Activated CD4-positive, alpha-beta T cell treated with anti-CD3 and anti-CD28 coated beads, Interleukin-2, amount 50 U/mL, for 24 hours (primary cell): ENCODE measurements at places on chromosomes 6 and 20.

- DNase-seq: no peak
Measured at GRCh38 chr6:140772576-140772975, 1360.1 kb upstream of the GJE1 start.

- no peak for DNase-seq
Measured at GRCh38 chr6:1915226-1915625, 305.5 kb downstream of the FOXC1 start.

GRCh38 chr6:139392794-139393193 is 18.3 kb upstream of the CITED2 start:
- no peak for DNase-seq

DNA sequence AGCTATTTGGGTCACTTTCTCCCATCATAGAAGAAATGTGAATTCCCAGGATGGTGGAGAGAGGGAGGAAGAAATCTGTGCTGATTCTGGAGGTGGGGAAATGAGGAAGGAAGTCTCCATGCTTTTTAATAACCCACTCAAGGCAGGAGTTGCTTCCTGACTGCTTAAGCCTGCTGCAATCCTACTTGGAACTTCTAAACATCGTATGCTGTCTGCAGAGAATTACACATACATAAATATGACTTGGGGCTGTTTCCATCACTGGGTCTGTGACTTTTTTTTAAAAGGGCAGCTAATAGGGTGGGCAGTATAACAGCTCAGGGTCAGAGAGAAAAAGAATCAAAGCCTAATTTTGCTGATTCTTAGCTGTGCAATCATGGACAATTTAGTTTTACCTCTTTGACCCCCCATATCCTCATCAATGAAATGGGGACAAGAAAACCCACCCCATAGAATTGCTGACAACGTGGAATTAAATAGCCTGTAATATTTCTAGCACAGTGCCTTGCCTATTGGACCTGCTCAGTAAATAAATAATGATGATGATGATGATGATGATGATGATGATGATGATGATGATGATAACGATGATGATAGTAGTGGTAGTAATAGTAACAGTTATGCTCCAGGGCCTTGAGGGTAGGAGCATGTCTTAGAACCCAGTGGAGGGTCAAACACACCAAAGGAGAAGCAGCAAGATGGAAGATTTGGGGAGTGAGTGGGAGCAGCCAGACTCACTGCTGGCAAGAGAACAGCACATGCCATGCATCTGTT is 166.7 kb upstream of the LRFN2 start:
- no peak for DNase-seq

GRCh38 chr6:137424251-137424650 is 69.9 kb downstream of the OLIG3 start:
- no peak for DNase-seq

- peak; percentile 46 for DNase-seq
Measured at GRCh38 chr6:137873273-137873762, 6.3 kb downstream of the TNFAIP3 start.

DNA sequence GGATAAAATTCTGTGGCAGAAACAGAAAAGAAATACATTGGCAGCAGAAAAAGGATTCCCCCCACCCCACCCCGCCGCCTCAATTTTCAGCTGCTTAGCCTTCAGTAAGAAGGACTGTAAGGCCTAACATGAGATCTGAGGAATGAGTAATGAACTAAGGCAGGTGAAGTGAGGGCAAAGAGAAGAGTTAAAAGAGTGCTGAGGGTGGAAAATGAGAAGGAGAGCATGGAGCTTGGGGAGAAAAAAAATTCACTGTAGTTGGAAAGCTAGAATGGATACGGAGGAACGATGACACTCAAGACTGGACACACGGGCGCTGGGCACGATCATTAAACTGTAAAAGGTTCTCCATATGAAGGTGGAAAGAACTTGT is 14.6 kb downstream of the POM121L2 start:
- DNase-seq: no peak

- no peak for DNase-seq
Measured at GRCh38 chr6:53417141-53417540, 68.4 kb upstream of the ELOVL5 start.

- DNase-seq: no peak
Measured at GRCh38 chr6:121694801-121695251, 259.4 kb downstream of the GJA1 start.

GRCh38 chr6:138038142-138038870 is 68.9 kb downstream of the PERP start:
- no peak for DNase-seq

DNA sequence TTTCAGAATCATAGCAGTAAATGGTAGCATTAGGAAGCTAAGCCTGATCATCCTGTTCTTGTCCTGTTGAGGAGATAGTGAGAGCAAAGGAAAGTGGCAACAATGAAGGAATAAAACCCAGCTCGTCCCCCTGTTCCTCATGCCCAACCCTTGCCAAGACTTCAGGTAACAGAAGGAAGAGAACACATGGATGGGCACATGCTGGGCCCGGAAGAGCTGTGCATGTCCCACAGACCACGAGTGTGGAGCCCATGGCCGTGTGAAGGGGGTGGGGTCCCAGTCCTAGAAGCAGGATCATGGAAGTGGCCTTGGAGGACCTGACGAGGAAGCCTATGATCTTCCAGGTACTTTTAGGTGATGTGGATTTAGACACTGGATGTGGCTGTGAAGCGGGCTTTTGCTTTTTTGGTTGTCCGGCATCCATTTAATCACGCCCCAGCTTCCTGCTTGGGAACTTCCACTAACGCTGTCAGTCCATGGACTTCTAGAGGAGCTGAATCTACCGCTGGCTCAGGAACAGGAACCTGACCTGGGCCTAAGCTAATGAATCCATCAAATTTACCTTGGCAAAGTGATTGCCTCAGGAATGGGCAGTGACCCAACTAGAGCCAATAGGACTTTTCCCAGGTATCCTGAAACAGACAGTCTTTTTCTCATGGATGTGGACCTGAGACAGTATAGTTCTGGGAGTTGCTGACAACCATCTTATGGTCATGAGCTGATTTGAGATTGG is 79.3 kb upstream of the ARMC2 start:
- DNase-seq: no peak

GRCh38 chr6:20710341-20710740 is 176.1 kb downstream of the CDKAL1 start:
- no peak for DNase-seq

DNA sequence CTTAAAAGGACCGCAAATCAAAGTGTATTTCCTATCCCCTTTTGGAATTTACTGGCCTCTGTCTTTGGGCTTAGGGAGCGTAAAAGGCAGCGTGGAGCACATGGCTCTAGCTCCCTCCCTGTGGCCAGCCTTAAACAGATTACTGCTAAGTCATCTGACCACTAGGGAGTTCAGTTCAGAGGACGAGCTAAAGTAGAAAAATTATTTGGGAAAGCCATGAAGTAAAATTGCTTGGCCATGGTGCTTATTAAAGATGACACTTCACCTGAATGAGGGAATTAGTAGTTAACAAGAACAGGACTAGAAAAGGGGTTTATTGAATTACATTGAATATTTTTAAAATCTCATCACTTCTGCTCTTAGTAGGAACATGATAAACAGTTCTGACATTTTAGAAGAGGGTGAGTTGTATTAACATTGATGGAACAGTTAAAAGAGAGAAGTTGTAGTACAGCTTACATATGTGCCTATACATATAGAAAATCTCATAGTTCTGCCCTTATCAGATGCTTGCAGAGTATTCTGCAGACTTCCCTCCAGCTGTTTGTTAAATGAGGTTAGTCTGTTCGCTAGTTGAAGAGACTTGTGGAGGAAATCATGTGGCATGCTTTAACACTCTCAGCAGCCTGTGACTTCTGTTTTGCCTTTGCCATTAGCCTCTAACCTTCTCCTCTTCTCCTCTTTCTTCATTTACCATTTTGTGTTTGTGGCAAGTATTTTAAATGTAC is 31.2 kb upstream of the MAPK13 start:
- DNase-seq: no peak

DNA sequence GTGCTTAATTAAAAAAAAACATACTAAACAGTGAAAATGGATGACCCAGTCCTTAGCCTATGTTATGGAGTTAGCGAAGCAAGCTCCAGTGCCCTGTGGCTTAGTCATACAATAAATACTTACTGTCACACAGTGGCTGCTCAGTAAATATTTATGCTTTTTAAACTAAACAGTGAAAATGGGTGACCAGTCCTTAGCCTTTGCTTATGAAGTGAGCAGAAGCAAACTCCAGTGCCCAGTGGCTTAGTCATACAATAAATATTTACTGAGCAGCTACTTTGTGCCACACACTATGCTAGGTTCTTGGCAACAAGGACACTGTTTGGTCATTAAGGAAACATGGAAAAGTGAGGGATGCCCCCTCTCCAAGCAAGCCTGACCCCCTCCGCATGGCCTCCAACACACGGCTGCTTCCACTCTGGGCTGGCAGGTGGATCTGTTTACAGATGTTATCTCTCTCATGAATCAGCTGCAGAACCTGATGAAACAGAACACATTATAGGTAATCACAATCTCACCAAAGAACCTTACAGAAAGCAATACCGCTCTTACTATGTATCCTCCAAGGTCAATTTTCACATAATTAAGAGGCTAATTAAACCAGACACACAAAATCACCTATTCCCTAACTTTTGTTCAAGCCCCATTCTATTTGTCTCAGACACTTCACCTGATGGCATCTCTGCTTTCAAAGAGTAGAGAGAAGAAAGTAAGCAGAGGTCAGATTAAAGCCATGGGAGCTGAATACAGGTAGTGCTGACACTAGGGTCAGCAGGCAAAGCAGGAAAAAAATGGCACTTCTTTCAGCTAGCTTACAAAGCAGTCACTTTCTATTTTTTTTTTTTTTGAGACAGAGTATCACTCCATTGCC is 27.3 kb downstream of the CDK5RAP1 start:
- DNase-seq: no peak

GRCh38 chr6:35566794-35567193 is 54.1 kb upstream of the TULP1 start:
- no peak for DNase-seq

DNA sequence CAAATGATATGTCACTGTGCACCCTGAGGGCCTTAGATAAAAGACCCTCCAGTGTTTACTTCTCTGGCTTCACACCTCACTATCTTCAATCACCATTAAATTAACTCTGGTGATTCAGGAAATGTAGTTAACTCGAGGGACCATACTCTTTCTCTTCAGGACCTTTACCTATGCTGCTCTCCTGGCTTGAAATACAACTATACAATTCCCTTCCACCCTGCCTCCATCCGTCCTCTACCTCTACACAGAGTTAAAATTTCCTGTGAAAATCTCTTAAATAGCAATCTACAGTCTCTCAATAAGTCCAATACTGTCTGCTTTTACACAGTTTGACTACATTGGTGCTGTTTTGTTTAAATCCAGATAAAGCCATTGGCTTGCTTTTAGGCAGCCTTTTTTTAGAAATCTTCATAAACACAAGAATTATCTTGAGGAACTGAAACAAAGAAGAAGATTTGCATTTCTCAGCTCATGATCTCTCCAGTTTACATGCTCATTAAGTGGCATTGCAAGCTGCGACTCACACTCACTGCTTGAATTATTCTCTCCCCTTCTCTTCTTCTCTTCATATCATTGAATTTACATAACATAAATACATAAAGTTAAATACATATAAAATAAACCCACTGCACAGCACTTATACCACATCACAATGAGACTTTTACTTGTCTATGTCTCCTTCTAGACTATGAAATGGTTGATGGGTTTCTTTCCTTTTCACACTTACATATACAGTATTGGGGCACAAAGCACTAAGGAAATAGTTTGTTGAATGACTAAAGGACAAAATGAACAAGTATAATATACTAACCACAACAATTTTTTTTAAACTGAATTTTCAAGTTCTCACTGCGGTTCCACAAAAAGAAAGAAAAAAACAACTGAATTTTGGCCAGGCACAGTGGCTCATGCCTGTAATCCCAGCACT is 239.0 kb upstream of the KCNQ5 start:
- DNase-seq: no peak

DNA sequence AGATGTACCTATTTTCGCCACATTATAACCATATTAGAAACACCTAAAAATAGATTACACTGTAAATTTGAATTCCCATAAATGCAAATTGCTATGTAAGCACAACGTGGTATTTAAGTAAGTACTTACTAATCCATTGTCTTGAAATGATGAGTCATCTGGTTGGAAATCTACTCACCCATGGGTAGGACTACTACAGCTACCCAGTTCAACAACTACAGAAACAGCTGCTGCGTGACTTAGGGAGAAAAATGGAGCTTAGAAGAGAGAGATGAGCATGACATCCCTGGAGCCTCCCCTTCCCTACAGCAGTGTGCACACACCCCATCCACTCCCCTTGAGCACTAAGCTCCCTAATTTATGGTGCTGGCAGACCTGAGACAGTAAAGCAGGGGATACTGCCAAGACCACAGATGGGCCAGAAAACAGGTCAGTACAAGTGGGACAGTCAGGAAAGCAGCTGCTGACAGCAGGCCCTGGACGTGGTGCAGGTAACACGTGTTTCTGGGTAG is 26.9 kb downstream of the RRAGD start:
- DNase-seq: no peak

GRCh38 chr6:18586133-18586532 is 199.0 kb downstream of the RNF144B start:
- DNase-seq: no peak

DNA sequence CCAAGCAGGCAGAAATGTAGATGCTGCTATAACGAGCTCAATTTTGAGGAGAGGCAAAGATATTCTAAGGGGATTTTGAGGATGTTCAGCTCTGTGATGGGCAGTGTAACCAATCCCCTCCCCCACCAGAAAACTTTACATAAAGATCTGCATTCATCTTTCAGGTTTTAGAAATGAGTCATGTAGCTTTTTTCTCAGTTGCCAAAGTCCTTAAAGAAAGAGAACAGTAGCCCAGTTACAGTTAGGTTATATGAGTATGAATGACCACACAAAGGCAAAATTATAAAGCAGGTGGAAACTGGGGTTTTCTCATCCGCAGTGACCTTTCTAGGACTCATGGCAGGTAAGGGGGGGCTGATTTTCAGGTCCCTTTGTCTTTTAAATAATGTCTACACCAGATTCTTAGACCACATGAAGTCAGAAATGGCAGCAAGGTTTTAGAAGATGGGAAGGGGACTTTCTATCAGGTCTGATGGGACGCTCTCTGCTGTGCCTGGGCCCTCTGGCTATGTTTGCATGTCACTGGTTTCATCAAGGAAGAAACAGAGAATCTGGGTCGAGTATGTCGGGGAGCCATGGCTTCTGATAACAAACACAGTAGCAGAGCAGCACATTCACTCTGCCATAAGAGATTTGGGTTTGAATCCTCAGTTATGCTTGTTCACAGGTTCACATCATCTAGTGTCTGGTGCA is 94.7 kb downstream of the CLIC5 start:
- DNase-seq: no peak

GRCh38 chr6:39855356-39855995 is 63.3 kb downstream of the DAAM2 start:
- no peak for DNase-seq

GRCh38 chr20:62675156-62675876 is 33.0 kb downstream of the SLCO4A1 start:
- DNase-seq: no peak

GRCh38 chr6:125746731-125747588 is 2.5 kb upstream of the HEY2 start:
- DNase-seq: peak; percentile 15

DNA sequence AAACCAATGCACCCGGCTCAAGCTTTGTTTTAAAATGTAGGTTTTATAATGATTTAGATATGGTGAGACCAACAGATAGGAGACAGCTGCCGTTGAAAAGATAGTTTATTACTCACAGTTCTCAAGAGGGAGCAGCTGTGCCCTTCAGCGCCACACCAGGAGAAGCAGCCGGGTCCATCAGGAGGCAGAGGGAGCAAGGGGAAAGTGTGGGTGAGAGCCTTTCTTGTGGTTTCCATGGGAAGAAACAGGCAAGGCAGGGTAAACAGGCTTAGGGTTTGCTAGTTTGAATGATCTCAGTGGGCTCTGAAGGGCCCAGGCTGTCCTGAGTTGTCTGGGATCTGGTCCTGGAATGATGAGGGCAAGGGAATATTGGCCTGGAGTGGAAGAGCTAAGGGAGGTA is 117.7 kb upstream of the PLCB4 start:
- DNase-seq: no peak
